ENCODE measurements at places on chromosomes 4 and X.

- no peak for DNase-seq
Measured at GRCh38 chr4:121958777-121959176, 6.9 kb upstream of the TRPC3 start.

GRCh38 chr4:20351360-20352162, 99.9 kb downstream of the SLIT2 start:
- DNase-seq, result no peak

DNA sequence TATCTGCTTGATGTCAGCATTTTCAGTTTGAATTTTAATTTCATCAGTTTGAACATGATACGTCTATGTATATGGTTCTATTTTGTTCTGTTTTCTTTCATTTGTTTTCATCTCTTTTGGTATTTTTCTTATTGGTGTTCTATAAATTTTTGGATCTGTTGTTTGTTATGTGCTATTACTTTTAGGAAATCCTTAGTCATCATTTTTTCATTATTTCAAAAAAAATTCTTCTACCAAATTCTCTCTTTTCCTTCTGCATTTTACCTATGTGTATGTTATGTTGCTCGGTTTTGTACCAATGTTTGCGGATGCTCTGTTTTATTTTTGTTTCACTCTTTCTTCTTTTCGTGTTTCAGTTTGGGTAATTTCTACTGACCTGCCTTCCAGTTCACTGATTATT, 32.8 kb downstream of the NPY2R start:
- no peak for DNase-seq

DNA sequence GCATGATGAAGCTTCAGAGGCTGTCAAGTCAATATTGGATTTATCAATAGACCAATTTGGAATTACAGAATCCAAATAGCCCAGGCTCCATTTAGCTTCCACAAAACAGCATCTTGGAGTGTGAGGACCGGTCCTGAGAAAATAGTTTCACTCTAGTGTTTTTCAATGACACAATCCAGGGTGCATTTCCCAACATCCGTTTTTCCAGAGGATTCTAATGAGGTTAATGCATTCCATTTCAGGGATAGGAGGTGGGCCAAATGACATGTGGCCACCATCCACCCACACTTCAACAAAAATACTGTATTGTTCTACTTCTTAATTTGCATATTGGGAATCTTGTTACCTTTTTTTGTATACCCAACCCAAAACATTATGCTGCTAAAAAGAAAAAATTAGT, 229.8 kb upstream of the LDB2 start:
- DNase-seq, result peak; percentile 47

- DNase-seq, result peak; percentile 73
Measured at GRCh38 chrX:21975812-21976211, 35.3 kb downstream of the SMS start.

- DNase-seq, result no peak
Measured at GRCh38 chr4:9963328-9963727, 58.0 kb downstream of the SLC2A9 start.

GRCh38 chr4:15868111-15868510, 70.4 kb downstream of the FGFBP1 start:
- DNase-seq, result no peak

- no peak for DNase-seq
Measured at GRCh38 chr4:75696071-75696470, 22.9 kb upstream of the G3BP2 start.

DNA sequence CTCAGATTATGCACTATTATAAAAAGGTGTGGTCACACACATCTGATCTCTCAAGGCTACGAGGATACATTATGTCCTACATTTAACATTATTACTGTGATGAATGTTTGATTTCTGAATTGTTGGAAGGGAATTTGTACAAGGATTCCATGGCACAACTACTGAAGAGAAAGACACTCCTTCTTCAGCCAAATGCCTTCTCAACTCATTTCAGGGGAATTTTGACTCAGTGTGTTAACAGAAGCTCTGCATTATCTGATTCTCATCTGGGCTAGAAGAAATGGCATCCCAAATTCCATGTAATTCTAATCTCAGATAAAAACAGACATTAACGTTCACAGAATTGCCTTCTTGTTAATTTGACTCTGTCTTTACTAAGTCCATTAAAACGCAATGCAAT, 477.7 kb downstream of the PDGFC start:
- no peak for DNase-seq

GRCh38 chrX:12378706-12379105, 240.4 kb downstream of the FRMPD4 start:
- peak; percentile 32 for DNase-seq

DNA sequence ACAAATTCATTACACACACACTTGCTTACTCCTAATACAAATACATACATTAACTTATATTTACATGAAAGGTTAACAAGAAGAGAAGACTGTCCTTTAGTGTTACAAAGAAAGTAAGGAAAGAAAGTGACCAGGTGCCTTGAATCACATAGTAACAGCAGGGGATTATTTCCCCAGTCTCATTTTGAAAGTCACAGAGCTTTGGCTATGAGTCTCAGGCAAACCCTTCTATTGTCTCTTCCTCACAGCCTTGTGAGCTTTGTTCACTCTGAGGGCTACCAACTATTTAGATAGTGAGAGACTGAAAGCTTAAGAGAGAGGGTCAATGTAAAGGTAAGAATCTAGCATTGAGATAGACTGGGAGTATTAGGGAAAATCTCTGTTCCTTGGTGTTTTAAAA, 161.6 kb downstream of the NPNT start:
- no peak for DNase-seq

- DNase-seq, result no peak
Measured at GRCh38 chr4:99809326-99809725, 7.3 kb upstream of the DAPP1 start.

DNA sequence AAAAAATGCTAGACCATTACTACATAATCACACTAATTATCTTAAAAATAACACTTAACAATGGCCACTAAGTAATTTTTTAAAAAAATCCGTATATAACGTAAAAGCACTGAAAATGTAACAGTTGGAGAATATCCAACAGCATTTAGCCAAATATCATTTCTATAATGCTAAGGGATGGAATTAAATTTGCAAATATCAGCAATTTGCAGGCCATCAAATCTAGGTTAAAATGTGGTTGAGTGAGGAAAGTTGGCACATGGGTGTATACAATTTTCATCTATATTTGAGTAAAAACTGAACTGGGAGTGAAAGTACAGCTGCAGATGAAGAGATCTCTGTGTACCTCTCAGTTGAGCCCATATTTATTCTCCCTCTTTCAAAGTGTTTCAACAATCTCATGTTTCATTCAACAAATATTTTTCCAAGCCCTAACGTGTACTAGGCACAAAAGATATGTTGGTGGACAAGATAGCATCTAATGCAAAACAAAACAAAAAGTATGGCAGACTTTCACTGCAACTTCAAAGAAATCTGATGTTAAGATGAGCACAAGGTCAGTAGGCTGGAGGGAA, 63.0 kb downstream of the MBNL3 start:
- no peak for DNase-seq

- peak; percentile 33 for DNase-seq
Measured at GRCh38 chr4:107153228-107153627, 117.1 kb upstream of the DKK2 start.

GRCh38 chrX:15781961-15782699, 8.2 kb upstream of the ZRSR2 start:
- no peak for DNase-seq

Data from cardiac fibroblast (primary cell).